Parietal lobe (tissue), 2 donors: ENCODE measurements at places on chromosomes 7 and 10. TPM values are rescaled to one million over a fixed set of nuclear protein-coding genes. Genes with fewer than 3 reads are reported as not detected.

Gene GSTO2
- 4.4 TPM for total RNA-seq

Gene ABCB1
- total RNA-seq, result 7.8 TPM

Gene ADAMTS14
- total RNA-seq, result 0.31 TPM

Gene MSMB
- not detected for total RNA-seq

Gene LRRD1
- 3.8 TPM for total RNA-seq

Gene TUBAL3
- not detected for total RNA-seq
